ENCODE measurements at places on chromosomes 3 and 15.

DNA sequence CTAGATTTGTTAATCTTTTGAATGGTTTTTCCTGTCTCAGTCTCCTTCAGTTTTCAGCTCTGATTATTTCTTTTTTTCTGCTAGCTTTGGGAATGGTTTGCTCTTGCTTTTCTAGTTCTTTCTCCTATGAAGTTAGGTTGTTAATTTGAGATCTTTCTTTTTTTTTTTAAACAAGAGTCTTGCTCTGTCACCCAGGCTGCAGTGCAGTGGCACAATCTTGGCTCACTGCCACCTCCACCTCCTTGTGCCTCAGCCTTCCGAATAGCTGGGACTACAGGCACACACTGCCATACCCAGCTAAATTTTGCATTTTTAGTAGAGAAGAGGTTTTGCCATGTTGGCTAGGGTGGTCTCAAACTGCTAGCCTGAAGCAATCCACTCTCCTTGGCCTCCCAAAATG is 56.7 kb downstream of the UQCC5 start:
- DNase-seq: no peak

- no peak for DNase-seq
Measured at GRCh38 chr3:81911221-81911620, 149.8 kb upstream of the GBE1 start.

DNA sequence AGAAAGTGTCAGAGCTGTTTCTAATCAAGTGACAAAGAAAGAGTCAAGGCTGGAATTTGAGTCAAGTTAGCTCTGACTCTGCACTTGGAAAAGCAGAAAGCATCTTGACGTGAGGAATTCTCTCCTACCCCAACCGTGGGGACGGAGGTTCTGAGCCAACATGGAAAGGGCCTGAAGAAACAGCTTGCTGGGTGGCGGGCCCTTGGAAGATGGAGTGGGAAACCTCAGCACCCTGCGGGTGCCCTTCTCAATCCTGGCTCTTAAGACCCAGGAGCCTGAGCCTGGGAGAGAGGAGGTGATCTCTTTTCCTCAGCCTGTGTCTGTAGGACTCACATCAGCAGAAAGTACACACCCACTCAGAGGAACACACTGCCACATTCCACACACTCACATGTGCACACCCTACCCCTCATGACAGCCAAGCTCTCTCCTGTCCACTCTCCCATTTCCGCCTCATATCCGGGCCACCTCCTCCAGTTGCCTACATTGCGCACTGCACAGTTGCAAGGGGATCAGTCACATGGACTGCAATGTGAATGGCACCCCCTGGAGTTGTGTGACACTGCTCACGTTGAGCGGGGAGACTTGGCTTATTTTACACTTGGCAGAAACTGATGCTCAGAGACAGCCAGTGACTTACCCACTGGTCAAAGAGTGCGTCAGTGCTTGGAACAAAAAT is 101.5 kb upstream of the SLC6A6 start:
- no peak for DNase-seq

- DNase-seq: no peak
Measured at GRCh38 chr3:52070724-52071621, 14.6 kb upstream of the DUSP7 start.

DNA sequence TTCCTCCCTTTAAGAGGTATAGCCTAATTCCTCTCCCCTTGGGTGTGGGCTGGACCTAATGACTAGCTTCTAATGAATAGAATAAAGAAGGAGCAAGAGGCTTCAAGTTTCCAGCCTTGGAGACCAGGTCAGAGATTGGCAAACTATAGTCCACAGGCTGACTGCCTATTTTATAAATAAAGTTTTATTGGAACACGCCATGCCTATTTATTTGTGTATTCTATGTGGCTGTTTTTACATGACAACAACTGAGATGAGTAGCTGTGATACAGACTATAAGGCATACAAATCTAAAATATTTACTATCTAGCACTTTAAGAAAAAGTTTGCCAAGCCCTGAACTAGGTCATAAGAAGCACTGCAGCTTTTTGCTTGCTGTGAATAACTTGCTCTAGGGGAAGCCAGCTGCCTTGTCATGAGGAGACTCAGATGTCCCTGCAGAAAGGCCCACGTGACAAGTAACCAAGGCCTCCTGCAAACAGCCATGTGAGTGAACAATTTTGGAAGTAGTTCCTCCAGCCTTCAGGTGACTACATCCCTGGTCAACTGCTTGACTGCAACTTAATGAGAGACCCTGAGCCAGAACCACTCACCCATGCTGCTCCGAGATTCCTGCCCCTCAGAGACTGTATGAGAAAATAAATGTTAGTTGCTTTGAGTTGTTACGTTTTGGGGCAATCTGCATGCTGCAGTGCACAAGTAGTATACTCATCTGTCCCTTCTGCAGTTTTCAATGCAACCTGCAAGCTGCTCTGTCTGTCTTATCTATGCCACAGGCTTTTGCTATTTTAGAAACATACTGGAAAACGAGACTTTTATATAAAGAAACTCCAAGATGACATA is 21.1 kb upstream of the MAP3K13 start:
- no peak for DNase-seq

All from activated CD4-positive, alpha-beta T cell treated with anti-CD3 and anti-CD28 coated beads, Interleukin-2, amount 50 U/mL, for 24 hours (primary cell).